ENCODE measurements at places on chromosomes 2 and 18. TPM values are rescaled to one million over a fixed set of nuclear protein-coding genes. Genes with fewer than 3 reads are reported as not detected.

DNA sequence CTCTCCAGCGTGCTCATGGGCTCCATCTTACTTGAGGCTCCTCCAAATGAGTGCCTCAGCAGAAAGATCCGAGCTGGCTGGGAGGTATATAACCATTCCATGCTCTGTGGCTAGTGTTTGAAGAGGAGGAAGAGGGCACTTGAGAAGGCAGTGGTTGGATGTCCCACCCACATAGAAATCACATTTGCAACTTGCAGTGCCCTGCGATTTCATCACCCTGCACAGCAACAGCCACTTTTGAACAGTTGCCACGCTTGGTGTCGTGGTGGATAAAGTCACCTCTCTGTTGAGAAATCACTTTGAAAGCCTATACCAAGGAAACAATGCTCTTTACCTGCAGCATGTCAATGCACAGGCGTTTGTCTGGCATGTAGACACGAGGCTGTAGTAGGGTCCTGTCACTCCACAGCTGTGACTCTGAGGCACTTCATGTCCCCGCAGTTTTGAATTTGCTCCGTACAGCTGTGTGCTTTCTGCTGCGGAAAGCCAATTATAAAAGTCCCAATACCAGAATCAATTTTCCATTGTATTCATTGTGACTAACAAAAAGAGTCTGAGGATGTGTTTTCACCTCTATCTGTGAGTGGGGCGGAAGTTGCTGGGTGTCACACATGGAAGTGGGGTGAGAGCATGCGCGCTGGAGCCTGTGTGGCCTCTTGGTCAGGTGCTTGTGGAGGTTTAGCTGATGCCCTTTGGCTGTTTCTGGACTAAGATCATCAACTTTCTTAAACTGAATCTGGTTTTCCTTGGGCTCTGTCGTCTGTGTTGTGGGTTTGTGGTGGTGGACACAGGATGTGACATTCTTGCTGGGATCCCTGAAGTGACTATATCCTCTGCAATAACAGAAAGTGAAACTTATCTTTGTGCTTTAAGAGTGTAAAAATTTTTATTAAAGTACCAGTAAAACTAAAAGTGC lies 2.8 kb downstream of the CNDP2 start:
- peak; percentile 92 for DNase-seq
- peak overlapping the region; percentile 87 for H3K4me3 ChIP-seq
- H3K27ac ChIP-seq, result peak overlapping the region; percentile 80

DNA sequence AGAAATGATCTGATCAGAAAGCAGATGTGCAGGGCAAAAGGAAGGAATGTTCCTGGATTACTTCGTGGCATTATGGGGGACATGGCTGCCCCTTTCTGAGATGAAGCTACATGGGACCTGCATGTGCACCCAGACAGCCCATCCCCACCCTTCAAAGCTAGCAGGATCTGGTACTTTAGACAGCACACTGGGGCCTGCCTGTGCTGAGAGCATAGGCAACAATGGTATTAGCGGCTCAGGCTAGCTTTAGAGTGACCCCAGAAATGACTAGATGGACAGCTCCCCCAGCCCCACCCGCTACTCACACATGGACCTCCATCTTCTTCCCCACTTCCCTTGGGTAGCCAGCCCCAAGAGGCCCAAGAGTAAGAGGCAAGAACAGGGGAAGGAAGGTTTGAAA lies 61.5 kb upstream of the NFE2L2 start:
- DNase-seq, result no peak
- H3K4me3 ChIP-seq, result no peak overlapping the region
- H3K27me3 ChIP-seq, result no peaks in the 10 kb centered on the region

Gene CREG2
- total RNA-seq, result not detected

GRCh38 chr2:29580223-29580622 lies 341.2 kb downstream of the ALK start:
- no peak overlapping the region for H3K27ac ChIP-seq
- DNase-seq, result no peak
- H3K4me1 ChIP-seq, result peaks cover 71% of the 10 kb centered on the region

Gene B4GALT6
- 0.47 TPM for total RNA-seq

Gene ANKRD30BL
- not detected for total RNA-seq

- no peaks in the 10 kb centered on the region for H3K4me1 ChIP-seq
- H3K4me3 ChIP-seq, result no peak overlapping the region
- DNase-seq, result no peak
- no peaks in the 10 kb centered on the region for H3K27me3 ChIP-seq
- no peaks in the 10 kb centered on the region for H3K36me3 ChIP-seq
Measured at GRCh38 chr2:188132385-188132784, 159.3 kb upstream of the GULP1 start.

Gene TUBA3E
- total RNA-seq, result not detected

- no peak for DNase-seq
- H3K27me3 ChIP-seq, result no peaks in the 10 kb centered on the region
- peaks cover 50% of the 10 kb centered on the region for H3K36me3 ChIP-seq
- peaks cover 19% of the 10 kb centered on the region for H3K4me1 ChIP-seq
Measured at GRCh38 chr18:35641916-35642315, 60.4 kb downstream of the GALNT1 start.

GRCh38 chr18:61832858-61833257 lies 59.9 kb downstream of the RNF152 start:
- H3K36me3 ChIP-seq, result no peaks in the 10 kb centered on the region
- no peak overlapping the region for H3K4me3 ChIP-seq
- no peaks in the 10 kb centered on the region for H3K4me1 ChIP-seq
- no peak overlapping the region for H3K27ac ChIP-seq

DNA sequence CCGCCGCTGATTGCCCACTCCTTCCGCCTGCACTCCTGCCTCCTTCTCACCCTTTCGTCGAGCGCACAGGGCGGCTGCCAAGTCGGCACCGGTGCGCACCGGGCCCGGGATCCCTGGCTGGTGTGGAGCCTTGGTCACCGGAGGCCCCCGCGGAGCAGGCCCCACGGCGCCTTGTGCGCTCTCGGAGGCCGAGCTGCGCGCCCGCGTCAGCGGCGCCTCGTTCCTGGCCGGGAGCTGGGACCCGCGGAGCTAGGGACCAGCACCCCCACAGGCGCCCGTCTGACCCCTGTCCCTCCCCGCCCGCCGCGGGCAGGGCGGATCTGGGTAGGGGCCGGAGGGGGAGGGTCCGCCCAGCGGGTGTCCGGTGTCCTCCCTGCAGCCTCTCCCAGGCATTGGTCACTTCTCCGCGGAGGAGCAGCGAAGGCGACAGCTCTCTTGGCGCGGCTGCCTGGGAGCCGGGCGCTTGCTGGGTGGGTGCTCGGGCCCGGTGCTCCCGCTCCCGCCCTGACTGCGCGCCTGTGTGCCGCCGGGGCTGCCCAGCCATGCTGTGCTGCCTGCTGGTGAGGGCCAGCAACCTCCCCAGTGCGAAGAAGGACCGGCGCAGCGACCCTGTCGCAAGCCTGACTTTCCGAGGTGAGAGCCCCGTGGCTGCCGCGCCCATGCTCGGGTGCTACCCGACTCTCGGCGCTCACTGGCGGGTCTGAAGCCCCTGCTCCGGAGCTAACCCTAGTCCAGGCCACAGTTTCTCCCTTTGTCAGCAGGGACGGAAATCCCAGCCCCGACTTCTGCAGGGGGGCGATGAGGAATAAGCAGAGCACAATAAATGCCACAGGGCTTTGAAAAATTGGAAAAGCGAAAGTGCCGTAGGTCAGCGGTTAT lies 13.2 kb downstream of the DYSF start:
- H3K4me1 ChIP-seq, result no peaks in the 10 kb centered on the region
- DNase-seq, result no peak
- no peaks in the 10 kb centered on the region for H3K36me3 ChIP-seq
- no peak overlapping the region for H3K4me3 ChIP-seq
- H3K27me3 ChIP-seq, result no peaks in the 10 kb centered on the region

- H3K4me3 ChIP-seq, result no peak overlapping the region
- no peaks in the 10 kb centered on the region for H3K4me1 ChIP-seq
- no peaks in the 10 kb centered on the region for H3K27me3 ChIP-seq
- no peaks in the 10 kb centered on the region for H3K36me3 ChIP-seq
- no peak overlapping the region for H3K27ac ChIP-seq
Measured at GRCh38 chr2:203802342-203803052, 65.1 kb upstream of the CTLA4 start.

DNA sequence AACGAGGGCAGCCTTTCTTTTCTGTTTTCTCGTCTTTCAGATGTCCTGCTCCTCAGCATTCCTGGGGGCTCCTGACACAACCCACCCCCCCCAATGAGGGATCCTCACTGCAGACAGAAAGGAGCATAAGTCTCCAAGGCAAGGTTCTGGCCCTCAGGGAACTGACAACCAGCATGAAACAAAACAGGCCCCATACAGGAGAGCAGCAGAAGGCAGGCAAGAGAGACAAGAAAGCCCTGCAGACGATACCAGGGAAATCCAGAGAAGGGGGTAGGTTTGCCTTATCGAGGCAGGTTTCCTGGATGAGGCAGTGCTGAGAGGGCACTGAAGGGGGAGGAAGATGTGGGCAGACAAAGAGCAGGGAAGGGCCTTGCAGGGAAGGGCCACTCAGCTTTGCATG lies 103.9 kb upstream of the EPAS1 start:
- H3K36me3 ChIP-seq, result no peaks in the 10 kb centered on the region
- no peak for DNase-seq
- H3K27ac ChIP-seq, result no peak overlapping the region
- H3K4me3 ChIP-seq, result no peak overlapping the region
- no peaks in the 10 kb centered on the region for H3K4me1 ChIP-seq

- no peak overlapping the region for H3K27ac ChIP-seq
- peak; percentile 69 for DNase-seq
- H3K4me3 ChIP-seq, result peak overlapping the region; percentile 76
Measured at GRCh38 chr2:143936848-143937722, 582.8 kb downstream of the ZEB2 start.

DNA sequence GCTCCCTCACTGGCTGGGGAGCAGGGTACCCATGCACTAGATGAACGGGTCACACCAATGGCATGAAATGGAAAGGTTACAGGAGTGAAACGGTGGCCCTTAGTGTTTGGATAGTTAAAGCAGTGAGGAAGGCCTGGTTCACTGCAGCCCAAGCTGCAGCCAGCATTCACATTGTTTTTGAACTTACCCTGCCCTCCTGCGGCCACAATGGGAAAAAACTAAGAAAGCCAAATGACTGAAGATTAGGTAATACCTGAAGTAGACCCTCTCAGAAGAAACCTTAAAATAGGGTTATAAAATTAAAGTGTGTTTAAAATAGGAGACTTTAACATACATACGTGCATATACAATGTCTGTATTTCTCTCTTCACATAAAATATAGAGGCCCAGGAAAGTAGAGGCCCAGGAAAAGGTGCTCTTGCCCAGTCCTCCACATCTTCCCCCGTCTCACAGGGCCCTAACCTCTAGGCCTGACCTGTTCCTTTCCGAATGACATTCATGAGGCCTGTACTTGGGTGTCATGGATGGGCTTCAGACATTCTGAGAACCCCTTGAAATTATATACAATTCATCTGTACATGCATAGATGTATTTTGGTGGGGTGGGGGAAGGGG lies 33.3 kb downstream of the DOK1 start:
- no peaks in the 10 kb centered on the region for H3K27me3 ChIP-seq
- DNase-seq, result peak; percentile 93
- H3K27ac ChIP-seq, result no peak overlapping the region
- H3K4me3 ChIP-seq, result no peak overlapping the region
- H3K4me1 ChIP-seq, result peaks cover 20% of the 10 kb centered on the region
- H3K36me3 ChIP-seq, result no peaks in the 10 kb centered on the region

Gene ZAP70
- total RNA-seq, result not detected

Gene CYRIA
- 4.2 TPM for total RNA-seq

DNA sequence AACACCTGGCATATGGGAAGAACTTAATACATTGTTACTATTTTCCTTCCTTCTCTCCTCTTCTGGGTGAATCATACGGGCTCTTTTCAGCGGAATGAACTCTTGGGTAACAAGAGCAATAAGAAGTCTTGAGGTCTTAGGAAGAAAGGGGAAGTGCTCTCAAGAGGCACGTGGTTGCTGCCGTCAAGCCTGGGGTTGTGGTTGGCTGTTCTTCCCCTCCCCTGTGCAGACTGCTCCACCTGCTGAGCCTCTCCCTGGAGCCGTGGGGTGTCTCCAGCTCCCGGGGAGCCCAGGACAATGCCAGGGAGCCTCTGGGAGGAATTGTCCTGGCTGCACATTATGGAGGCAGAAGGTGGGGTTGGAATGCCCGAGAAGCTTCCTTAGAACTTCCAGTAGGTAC lies 19.4 kb downstream of the TOGARAM2 start:
- no peaks in the 10 kb centered on the region for H3K4me1 ChIP-seq
- H3K27ac ChIP-seq, result no peak overlapping the region
- H3K4me3 ChIP-seq, result no peak overlapping the region
- no peaks in the 10 kb centered on the region for H3K36me3 ChIP-seq
- H3K27me3 ChIP-seq, result no peaks in the 10 kb centered on the region

Gene NGEF
- not detected for total RNA-seq

GRCh38 chr18:37567061-37567993 lies 1.7 kb upstream of the CELF4 start:
- no peaks in the 10 kb centered on the region for H3K27me3 ChIP-seq
- H3K36me3 ChIP-seq, result no peaks in the 10 kb centered on the region
- no peaks in the 10 kb centered on the region for H3K4me1 ChIP-seq
- H3K27ac ChIP-seq, result no peak overlapping the region

- H3K4me3 ChIP-seq, result peak overlapping the region; percentile 50
- peaks cover 38% of the 10 kb centered on the region for H3K4me1 ChIP-seq
- peak; percentile 93 for DNase-seq
- H3K27ac ChIP-seq, result peak overlapping the region; percentile 78
- no peaks in the 10 kb centered on the region for H3K36me3 ChIP-seq
Measured at GRCh38 chr2:127128445-127128904, 21.5 kb upstream of the BIN1 start.

Gene MTERF4
- 45.1 TPM for total RNA-seq

DNA sequence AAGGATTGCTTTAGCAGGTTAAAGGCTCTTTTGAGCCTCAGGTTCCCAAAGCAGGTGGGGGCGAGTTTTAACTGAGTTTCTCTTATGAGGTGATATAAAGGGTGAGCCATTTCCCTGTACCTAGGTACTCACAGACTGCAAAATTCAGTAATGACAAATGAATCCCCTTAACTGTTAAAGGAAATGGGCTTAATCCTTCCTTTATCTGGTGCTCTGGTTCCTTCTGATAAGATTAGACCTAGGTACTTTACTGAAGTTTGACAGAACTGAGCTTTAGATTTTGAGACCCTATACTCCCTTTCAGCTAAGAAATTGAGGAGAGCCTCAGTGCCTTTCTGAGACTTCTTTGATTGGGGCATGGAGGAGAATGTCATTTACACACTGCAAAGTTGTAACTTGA lies 42.6 kb downstream of the STK17B start:
- no peak overlapping the region for H3K4me3 ChIP-seq
- H3K27me3 ChIP-seq, result no peaks in the 10 kb centered on the region
- H3K36me3 ChIP-seq, result peaks cover 4% of the 10 kb centered on the region
- H3K27ac ChIP-seq, result no peak overlapping the region
- no peak for DNase-seq

Gene SLC5A7
- total RNA-seq, result not detected

DNA sequence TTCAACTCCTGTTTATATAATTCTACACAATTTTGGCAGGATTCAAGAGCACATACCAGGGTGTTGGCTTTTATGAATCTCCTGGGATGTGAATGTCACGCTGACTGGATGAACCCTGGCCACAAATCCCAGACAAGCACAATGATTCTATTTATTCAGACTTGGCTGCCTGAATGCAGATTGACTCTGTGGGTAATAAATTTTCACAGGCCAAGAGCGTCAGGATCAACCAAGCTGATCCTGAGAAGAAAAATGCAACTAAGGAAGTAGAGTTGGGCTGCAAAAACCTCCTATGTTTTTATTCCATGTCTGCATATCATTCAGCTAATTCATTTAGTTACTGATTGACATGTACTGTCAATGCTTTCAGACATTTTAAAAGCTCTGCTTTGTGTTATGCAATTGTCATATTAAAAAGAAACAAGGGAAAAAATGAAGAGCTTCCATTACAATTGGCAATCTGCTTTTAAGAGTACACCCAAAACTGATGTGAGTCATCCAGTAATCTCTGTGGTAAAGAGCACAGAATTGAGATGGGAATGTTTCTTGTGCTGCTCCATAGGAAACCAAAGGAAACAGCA lies 173.0 kb upstream of the REV1 start:
- no peak overlapping the region for H3K4me3 ChIP-seq
- H3K36me3 ChIP-seq, result no peaks in the 10 kb centered on the region
- H3K4me1 ChIP-seq, result no peaks in the 10 kb centered on the region
- no peak for DNase-seq

Gene NAT8
- total RNA-seq, result not detected

Gene ZNF407
- total RNA-seq, result 18.1 TPM
